Transverse colon (tissue), 4 donors: ENCODE measurements at places on chromosomes 3 and 15. TPM values are rescaled to one million over a fixed set of nuclear protein-coding genes. Genes with fewer than 3 reads are reported as not detected.

The P4HTM gene
- 90.6 TPM for total RNA-seq

The C3orf62 gene
- total RNA-seq: 13.5 TPM

The LRRC49 gene
- total RNA-seq: 4.8 TPM

The GREM1 gene
- 42.3 TPM for total RNA-seq

The ENTPD3 gene
- total RNA-seq: 1.6 TPM

The SEMA3G gene
- total RNA-seq: 21.7 TPM

The CYP8B1 gene
- not detected for total RNA-seq

The MAGEL2 gene
- total RNA-seq: 0.14 TPM

The FANCD2OS gene
- not detected for total RNA-seq

The GOLGA6L6 gene
- not detected for total RNA-seq

The FSTL1 gene
- total RNA-seq: 92.0 TPM

The MYO5C gene
- total RNA-seq: 56.1 TPM

The BFSP2 gene
- total RNA-seq: not detected
